Natural killer cell treated with Interleukin-12 subunit alpha and Interleukin-12 subunit beta and Interleukin-15 and Interleukin-18, amount 100 ng/mL, for 72 hours (primary cell): ENCODE measurements at places on chromosomes 3 and 15.

DNA sequence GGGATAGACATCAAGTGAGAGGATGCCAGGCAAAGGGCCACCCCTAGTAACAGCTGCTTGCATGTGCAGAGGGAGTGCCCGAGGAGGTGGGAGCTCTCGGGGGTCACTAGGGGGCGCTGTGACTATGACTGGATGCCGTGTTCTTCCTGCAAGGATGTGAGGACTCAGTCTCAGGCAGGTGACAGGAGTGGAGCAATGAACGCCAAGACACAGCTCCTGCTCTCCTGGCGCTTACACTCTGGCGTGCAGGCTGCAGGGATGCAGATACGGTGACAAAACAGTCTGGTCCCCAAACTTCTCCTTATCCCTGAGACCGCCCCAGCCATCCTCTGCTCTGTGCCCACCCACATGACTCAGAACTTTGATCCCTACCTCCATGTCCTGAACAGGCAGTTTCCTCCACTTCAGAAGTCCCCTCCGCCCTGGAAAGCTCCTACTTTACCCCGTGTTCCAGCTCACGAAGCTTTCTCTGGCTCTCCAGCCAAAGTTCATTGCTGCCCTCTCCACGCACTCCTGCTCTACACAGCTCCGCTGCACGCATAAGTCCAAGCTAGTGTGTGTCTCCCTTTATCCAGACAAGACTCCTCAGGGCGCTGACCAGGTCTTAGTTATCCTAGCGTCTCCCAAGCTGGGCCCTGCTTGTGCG lies 14.7 kb downstream of the RHOV start:
- peak; percentile 80 for DNase-seq
- no peak overlapping the region for H3K27ac ChIP-seq
- no peaks in the 10 kb centered on the region for H3K36me3 ChIP-seq
- H3K4me1 ChIP-seq: peaks cover 10% of the 10 kb centered on the region
- H3K27me3 ChIP-seq: peaks cover 22% of the 10 kb centered on the region

DNA sequence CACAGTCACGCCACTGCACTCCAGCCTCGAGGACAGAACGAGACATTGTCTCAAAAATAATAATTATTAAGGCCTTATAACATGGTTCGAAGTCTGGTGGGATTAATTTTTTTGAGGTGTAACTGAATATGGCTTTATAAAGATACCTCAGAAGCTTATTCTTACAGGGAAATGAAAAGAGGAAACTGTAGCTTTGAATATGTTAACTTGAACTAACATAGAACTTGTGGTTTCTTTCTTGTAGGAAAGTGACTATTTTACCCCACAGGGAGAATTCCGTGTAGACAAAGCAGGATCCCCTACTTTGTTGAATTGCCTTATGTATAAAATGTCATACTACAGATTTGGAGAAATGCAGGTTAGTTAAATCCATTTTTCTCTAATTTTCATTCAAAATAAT lies 96.3 kb downstream of the STT3B start:
- peaks cover 31% of the 10 kb centered on the region for H3K36me3 ChIP-seq
- H3K27me3 ChIP-seq: no peaks in the 10 kb centered on the region
- no peak overlapping the region for H3K27ac ChIP-seq

GRCh38 chr15:57655809-57656208 lies 50.7 kb upstream of the POLR2M start:
- no peaks in the 10 kb centered on the region for H3K4me1 ChIP-seq
- DNase-seq: no peak
- H3K27me3 ChIP-seq: peaks cover 15% of the 10 kb centered on the region

DNA sequence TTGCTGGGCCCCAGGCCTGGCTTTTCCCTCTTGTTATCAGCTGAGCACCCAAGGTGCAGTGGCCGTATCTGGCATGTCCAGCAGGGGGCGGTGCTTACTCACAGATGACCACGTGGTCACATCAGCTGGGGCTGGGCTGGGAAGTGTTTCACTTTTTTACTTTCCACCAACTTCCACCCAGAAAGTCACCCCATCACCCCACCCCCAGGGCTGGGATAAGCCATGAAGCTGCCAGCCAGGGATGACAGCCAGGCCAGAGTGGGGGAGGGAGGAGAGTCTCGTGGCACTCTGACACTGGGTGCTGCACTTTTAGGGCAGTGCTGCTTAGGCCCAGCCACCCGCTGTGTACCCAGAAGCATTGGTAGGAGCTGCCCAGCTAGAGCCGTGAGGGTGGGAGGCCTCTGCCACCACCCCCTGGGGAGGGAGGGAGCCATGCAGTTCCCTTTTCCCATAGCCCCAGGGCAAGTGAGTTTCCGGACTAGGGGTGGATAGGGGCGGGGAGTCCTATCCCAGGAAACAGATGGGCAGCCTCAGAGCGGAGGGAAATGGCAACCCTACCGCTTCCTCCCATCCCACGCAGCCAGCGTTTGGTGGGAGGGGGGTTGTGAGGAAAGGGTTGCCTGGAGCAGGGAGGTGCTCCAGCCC lies 6.1 kb downstream of the PPCDC start:
- H3K27me3 ChIP-seq: no peaks in the 10 kb centered on the region
- H3K27ac ChIP-seq: no peak overlapping the region
- H3K4me3 ChIP-seq: no peak overlapping the region
- DNase-seq: peak; percentile 89

DNA sequence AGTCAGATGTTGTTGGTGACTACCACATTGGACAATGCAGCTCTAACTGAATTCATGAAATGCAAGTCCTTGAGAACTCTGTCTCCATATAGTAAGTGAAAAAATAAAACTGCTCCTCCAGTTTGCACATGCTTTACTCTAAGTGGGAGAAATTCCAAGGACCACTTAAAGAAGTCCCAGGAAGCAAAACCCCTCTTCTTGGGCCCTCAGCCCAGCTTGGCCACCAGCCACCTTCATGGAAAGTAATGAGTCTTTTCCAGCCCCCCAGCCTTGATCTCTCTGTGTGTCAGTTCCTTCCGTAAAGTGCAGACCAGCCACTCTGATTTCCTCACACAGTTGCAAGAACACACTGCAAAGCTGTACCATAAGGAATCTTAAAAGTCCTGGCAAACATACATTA lies 34.5 kb downstream of the DAPK2 start:
- DNase-seq: no peak
- peaks cover 27% of the 10 kb centered on the region for H3K4me1 ChIP-seq
- H3K27me3 ChIP-seq: no peaks in the 10 kb centered on the region
- H3K27ac ChIP-seq: peak overlapping the region; percentile 28
- H3K36me3 ChIP-seq: no peaks in the 10 kb centered on the region

DNA sequence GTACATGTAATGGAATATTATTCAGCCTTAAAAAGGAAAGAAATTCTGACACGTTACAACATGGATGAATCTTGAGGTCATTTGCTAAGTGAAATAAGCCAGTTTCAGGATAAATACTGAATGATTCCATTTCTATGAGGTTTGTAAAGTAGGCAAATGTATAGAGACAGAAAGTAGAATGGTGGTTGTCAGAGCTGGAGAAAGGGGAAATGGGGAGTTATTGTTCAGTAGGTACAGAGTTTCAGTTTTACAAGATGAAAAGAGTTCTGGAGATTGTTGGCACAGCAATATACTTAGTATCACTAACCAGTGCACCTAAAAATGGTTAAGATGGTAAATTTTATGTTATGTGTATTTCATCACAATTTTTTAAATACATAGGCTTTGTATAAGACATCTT lies 60.6 kb downstream of the USP8 start:
- no peak overlapping the region for H3K4me3 ChIP-seq
- H3K36me3 ChIP-seq: peaks cover 31% of the 10 kb centered on the region
- no peak overlapping the region for H3K27ac ChIP-seq
- H3K27me3 ChIP-seq: no peaks in the 10 kb centered on the region

GRCh38 chr15:43225201-43225949 lies 4.6 kb upstream of the EPB42 start:
- H3K27ac ChIP-seq: no peak overlapping the region
- no peaks in the 10 kb centered on the region for H3K36me3 ChIP-seq
- peak overlapping the region; percentile 42 for H3K4me3 ChIP-seq
- H3K27me3 ChIP-seq: peaks cover 8% of the 10 kb centered on the region

DNA sequence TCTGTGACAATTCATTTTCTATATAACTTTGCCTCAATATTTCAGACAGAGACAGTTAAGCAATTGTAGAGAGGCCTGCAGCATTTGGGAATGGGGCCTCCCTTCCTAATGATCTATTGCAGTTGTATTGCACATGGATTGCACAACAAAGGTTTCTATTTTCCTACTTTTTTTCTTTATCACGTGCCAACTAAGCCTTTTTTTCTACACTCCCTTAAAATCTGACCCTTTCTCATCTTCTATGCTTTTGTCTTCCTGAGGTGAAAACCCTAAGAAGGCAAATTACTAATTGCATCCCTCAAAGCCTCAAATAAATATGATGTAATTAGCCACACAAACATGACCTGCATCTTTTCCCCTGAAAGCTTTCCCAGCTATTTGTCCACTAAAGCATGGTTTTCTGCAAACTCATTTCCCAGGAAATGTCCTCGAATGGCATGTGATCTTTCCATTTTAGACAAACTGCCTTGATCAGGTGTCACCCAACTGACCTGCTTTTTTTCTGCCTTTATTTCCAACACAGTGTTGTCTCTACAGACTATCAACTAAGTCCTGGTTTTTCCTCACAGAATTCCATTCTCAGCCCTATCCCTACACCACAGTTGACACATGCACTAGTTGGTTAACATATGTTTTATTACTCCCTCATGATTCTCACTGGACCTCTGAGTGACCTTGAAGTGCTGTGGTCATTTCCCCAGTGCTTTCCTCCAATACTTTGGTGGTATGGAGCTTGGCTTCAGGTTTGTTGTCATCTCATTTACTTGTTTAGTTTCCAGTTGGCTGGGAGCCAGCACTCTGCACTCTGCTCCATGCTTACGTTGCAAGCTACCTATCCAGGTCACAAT lies 31.9 kb upstream of the TSC22D2 start:
- no peak overlapping the region for H3K4me3 ChIP-seq
- H3K4me1 ChIP-seq: peaks cover 6% of the 10 kb centered on the region
- H3K27me3 ChIP-seq: peaks cover 3% of the 10 kb centered on the region
- no peak overlapping the region for H3K27ac ChIP-seq
- no peak for DNase-seq
- no peaks in the 10 kb centered on the region for H3K36me3 ChIP-seq

GRCh38 chr3:183195266-183195665 lies 32.7 kb upstream of the LAMP3 start:
- no peak for DNase-seq
- no peak overlapping the region for H3K27ac ChIP-seq
- H3K4me3 ChIP-seq: no peak overlapping the region
- H3K4me1 ChIP-seq: no peaks in the 10 kb centered on the region
- H3K27me3 ChIP-seq: peaks cover 7% of the 10 kb centered on the region
- H3K36me3 ChIP-seq: no peaks in the 10 kb centered on the region

GRCh38 chr15:57134851-57135250 lies 216.4 kb downstream of the TCF12 start:
- H3K27me3 ChIP-seq: no peaks in the 10 kb centered on the region
- H3K4me3 ChIP-seq: no peak overlapping the region
- H3K36me3 ChIP-seq: peaks cover 4% of the 10 kb centered on the region
- peaks cover 35% of the 10 kb centered on the region for H3K4me1 ChIP-seq

- H3K36me3 ChIP-seq: no peaks in the 10 kb centered on the region
- H3K4me1 ChIP-seq: no peaks in the 10 kb centered on the region
- H3K4me3 ChIP-seq: no peak overlapping the region
- no peaks in the 10 kb centered on the region for H3K27me3 ChIP-seq
- no peak for DNase-seq
Observed at GRCh38 chr3:134067531-134068161, 37.9 kb upstream of the SLCO2A1 start.

DNA sequence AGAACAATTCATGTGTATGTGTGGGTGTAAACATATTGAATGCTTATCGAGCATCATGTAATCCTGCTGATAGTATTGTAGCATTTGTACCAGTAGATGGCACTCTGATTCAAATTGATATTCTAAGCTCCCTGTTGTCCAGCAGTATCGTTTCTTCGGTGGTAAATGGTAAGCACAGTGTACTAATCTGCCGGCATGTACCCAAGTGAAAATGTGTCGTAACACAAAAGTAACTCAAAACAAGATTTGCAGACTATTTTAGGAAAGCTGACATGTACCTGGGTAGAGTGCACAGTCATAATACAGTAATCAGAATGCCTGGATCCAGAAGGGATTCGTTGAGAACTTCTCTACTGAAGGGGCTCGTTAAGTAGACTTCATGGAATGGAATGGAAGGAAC lies 31.7 kb upstream of the MNS1 start:
- H3K4me1 ChIP-seq: peaks cover 4% of the 10 kb centered on the region
- DNase-seq: no peak
- peaks cover 39% of the 10 kb centered on the region for H3K27me3 ChIP-seq

GRCh38 chr3:105823149-105823867 lies 45.5 kb downstream of the CBLB start:
- DNase-seq: no peak
- peak overlapping the region; percentile 71 for H3K4me3 ChIP-seq
- peak overlapping the region; percentile 91 for H3K27ac ChIP-seq
- H3K27me3 ChIP-seq: no peaks in the 10 kb centered on the region

- H3K4me1 ChIP-seq: no peaks in the 10 kb centered on the region
- no peak overlapping the region for H3K27ac ChIP-seq
- H3K27me3 ChIP-seq: no peaks in the 10 kb centered on the region
- no peak overlapping the region for H3K4me3 ChIP-seq
- DNase-seq: no peak
Observed at GRCh38 chr3:38386992-38387750, 40.6 kb downstream of the XYLB start.
